Fibroblast of skin of left quadriceps (primary cell): ENCODE measurements at places on chromosomes 7 and 10.
A peak's percentile ranks its signal among the peaks of the same experiment; 100 is the strongest.

GRCh38 chr7:25893436-25893835 is 258.6 kb upstream of the NFE2L3 start:
- DNase-seq: no peak

- DNase-seq: no peak
These were observed 759.9 kb downstream of the IPMK start for GRCh38 chr10:57507788-57508187.

DNA sequence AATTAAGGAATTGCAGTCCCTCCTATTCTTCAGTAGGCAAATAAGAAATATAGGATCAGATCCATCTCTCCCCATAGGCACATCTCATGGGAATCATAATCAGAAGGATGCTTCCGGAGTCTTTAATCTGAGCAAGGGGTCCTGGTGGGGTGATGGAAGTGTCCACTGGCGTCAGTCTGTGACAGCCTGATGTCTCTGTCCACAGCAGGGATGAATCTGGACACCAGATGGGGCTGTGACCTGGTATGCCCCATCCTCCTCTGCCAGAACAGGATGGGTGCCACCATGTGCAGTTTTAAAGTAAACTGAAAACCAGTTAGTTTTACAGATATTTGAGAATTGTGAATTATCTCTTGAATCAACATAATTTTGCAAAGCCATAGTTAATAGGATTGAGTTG is 148.7 kb downstream of the C1GALT1 start:
- no peak for DNase-seq

DNA sequence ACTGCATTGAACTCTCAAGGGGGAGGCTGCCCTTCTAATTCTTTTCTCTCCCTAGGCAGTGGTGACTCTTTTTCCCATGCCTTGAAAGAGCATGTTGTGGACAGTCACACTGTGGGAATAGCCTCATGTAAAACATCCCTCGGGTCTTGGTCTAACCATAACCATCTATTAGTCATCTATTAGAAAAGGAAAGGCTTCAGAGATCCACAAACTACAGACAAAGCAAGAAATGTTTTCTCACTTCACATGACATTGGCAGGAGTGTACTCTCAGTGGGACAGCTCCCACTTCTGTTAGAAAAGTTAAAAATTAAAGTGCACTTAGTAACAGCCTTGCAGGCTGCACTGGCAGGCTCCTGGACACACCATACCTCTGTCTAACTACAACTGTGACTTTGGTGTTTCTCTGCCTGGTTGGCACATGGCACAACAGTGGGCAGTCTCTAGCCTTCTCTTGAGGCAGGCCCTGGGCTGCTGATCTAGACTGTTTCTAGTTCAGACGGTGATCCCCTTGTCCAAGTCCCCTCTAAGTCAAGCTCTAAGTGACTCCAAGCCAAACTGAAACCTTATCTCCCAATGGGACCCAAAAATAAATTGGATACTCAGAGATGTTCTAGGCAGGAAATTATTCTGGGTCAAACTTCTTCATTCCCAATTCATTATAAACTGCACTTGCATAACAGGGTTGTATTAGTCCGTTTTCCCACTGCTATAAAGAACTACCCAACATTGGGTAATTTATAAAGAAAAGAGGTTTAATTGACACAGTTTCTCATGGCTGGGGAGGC is 57.9 kb upstream of the ITGB1 start:
- no peak for DNase-seq

DNA sequence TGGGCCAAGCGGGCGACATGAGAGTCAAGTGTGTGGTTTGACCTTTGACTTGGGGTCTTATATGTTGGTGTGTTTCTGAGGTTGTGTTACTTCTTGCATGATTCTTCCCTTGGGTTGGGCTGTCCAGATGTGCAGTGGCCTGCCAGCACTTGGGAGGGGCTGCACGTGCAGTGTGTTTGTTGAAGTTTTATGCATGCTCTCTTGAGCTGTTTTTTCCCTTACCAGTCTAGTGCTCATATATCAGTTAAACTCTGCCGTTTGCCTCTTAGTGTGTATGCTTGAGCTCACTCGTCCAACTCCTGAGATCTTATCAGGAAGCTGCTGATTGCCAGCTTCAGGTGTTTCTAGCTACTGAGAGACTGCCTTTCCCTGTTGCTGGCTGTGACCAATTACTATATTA is 23.1 kb downstream of the SP4 start:
- DNase-seq: no peak

- DNase-seq: peak; percentile 7
These were observed 161.8 kb upstream of the CACNA2D1 start for GRCh38 chr7:82605247-82605864.

DNA sequence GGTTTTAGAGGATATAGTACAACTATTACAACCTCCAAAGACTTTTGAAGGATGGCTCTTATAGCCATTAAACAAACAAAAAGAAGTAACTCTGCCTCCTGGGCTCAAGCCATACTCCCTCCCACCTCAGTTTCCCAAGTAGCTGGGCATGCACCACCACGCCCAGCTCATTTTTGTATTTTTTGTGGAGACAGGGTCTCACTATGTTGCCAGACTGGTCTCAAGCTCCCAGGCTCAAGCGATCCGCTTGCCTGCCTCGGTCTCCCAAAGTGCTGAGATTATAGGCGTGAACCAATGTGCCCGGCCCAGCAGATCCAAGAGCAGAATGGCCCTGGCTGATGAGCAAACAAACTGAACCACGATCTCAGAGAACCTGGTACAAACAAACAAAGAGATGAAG is 16.0 kb downstream of the NANOS1 start:
- DNase-seq: no peak

GRCh38 chr7:68892236-68892635 is 706.0 kb upstream of the AUTS2 start:
- peak; percentile 15 for DNase-seq
